ENCODE measurements at places on chromosomes 4 and X.

DNA sequence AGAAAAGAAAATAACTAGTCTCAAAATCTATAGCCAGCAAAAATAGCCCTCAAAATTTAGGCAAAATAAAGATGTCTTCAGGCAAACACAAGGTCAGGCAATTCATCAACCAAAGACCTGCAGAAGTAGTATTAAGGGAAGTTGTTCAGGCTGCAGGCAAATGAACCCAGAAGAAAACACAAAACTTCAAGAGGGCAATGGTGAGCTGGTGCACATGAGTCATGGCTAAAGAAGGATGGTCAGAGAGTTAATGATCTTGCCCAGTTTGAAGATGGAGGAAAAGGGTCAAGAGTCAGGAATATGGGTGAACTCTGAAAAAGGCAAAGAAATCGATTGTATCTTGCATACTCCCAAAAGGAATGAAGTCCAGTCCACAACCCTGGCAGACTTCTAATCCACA lies 83.1 kb upstream of the FAT4 start:
- DNase-seq, result no peak

GRCh38 chr4:101792056-101792590 lies 1.6 kb downstream of the BANK1 start:
- no peak for DNase-seq

- DNase-seq, result no peak
These were observed 644.1 kb downstream of the MID1IP1 start for GRCh38 chrX:39445336-39445735.

DNA sequence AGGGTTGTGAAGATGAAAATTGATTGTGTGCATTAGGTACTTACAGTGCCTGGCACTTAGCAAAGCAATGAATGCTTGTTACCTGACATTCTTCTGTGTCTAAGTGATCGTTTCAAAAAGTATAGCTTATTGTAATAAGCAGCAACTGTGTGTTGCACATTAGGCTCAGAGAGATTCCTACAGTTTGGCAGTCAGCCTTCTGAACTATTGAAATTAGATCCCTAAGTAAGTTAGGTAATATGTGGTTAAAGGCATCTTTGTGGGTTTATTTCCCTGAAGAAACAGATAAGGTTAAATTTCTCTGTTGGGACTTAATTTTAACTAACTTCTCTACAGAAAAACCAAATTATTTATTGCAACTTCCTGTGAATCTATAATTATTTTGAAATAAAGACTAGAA lies 93.4 kb downstream of the REPS2 start:
- DNase-seq, result no peak

- no peak for DNase-seq
These were observed 76.1 kb downstream of the NWD2 start for GRCh38 chr4:37320513-37321235.
